Bronchus fibroblast of lung (primary cell): ENCODE measurements at places on chromosomes 3 and 15. TPM values are rescaled to one million over a fixed set of nuclear protein-coding genes. Genes with fewer than 3 reads are reported as not detected.

SPESP1 gene
- total RNA-seq, result 3.7 and 4.2 TPM in 2 replicates

TMCO5A gene
- not detected in 2 replicates for total RNA-seq

CCR3 gene
- total RNA-seq, result not detected in 2 replicates

PCOLCE2 gene
- total RNA-seq, result 1.3 and 1.5 TPM in 2 replicates

FAM81A gene
- 0.50 and 0.59 TPM in 2 replicates for total RNA-seq

BNC1 gene
- total RNA-seq, result 7.1 and 8.5 TPM in 2 replicates

UACA gene
- 24.2 and 29.1 TPM in 2 replicates for total RNA-seq

GOLGA8N gene
- 0.84 and 2.1 TPM in 2 replicates for total RNA-seq

PYGO1 gene
- total RNA-seq, result 3.0 and 5.9 TPM in 2 replicates

IMPG2 gene
- total RNA-seq, result under 0.01 TPM in 2 replicates

ACKR4 gene
- total RNA-seq, result not detected in 2 replicates

CCDC54 gene
- total RNA-seq, result not detected in 2 replicates

ZBTB11 gene
- 8.8 and 10.1 TPM in 2 replicates for total RNA-seq

SERPINI2 gene
- total RNA-seq, result not detected in 2 replicates

NANOGP8 gene
- not detected in 2 replicates for total RNA-seq

CFAP91 gene
- 0.45 and 0.50 TPM in 2 replicates for total RNA-seq

CDAN1 gene
- total RNA-seq, result 9.7 and 10.9 TPM in 2 replicates

RAD51 gene
- total RNA-seq, result 12.9 and 14.1 TPM in 2 replicates

MBD4 gene
- total RNA-seq, result 15.9 and 21.4 TPM in 2 replicates

SENP7 gene
- 5.5 and 7.1 TPM in 2 replicates for total RNA-seq

APBA2 gene
- 27.9 and 28.8 TPM in 2 replicates for total RNA-seq

GP9 gene
- not detected in 2 replicates for total RNA-seq

GHRL gene
- not detected in 2 replicates for total RNA-seq
